ENCODE measurements at places on chromosomes 3 and 15.
A peak's percentile ranks its signal among the peaks of the same experiment; 100 is the strongest.

- no peak for DNase-seq
Measured at GRCh38 chr3:1421577-1421976, 328.8 kb downstream of the CNTN6 start.

- DNase-seq = no peak
Measured at GRCh38 chr3:118912188-118912587, 122.5 kb downstream of the IGSF11 start.

DNA sequence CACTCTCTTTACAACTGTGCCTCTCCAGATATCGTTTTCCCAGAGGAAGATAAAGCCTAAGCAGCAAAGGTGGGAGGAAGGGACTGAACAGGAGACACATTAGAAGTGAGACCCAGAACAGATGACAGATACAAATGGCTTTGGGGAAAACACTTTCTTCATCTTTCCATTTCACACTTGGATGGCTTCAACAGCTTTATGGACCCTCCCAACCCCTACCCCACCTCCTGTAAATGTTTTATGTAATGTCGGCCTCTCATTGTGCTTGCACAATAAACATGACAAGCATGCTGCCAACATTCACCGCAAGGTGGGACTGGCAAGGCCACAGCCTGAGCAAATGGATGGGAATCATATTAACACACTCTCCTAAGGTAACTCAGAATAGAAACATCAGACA, 1088.6 kb downstream of the TUSC7 start:
- no peak for DNase-seq

DNA sequence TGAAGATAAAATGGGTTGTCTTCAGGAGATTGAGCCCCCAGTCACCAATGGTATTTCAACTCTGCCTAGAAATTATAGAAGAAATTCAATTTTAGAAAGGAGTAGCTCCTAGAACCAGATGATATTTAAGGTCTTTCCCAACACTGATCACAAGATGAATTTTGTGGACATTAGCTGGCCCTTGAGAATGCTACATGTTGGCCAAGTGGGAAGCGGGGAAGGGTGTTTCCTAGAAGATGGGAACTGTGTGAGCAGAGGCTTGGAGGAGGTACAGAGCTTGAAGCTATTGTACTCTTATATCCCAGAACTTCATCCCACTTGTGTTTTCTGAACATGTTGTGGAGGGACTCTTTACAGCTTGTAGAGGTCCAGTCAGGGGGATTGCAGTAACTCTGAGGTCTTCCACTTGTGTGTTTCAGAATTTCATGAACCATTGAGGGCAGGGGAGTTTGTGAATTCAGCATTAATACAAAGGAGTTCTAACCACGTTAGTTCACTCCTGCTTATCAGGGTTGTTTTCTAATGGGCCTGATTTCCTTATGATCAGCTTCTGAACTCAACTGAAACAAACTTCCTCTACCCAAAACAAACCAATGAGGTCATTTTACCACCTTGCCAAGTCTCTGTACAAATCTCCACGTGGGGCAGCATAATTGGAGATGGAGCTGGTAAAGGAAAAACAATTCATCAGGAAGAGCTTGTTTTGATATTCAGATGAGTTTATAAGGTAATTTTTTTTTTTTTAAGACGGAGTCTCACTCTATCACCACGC, 152.6 kb upstream of the TPM1 start:
- DNase-seq = no peak

- DNase-seq = no peak
Measured at GRCh38 chr3:190902292-190902691, 39.8 kb upstream of the GMNC start.

DNA sequence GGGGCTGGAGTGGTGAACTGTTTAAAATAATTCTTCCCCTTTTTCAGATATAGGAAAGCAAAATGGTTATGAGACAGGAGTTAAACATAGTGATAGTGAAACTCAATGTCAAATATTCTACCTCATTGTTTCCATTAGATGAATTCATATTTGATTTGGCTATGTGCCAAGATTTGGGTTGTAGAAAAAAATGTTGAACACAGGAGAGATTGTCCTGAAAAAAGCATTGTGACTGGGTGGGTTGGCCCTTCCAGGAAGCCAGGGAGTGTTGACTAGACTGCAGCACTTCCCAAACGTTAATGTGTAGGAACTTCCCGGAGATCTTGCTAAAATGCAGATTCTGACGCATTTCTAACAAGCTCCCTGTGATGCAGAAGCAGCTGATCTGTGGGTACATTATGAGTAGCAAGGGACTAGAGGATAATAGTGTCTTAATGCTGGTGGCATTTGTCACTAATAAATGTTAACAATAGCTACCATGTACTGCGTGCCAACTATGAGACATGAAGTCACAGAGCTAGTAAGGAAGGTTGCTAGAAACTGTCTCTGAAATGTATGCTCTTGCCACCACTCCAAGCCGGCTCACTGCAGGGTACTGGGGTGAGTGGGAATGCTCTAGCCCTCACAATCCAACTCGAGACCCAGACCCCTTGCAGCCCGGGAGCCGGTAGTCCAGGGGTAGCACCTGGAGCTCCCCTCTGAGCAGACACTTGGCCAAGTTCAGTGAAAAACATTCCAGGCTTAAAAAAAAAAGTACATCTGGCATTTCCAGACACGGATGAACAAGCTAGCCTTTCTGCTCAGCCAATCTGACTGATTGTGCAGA, 120.6 kb downstream of the CD47 start:
- DNase-seq = no peak

DNA sequence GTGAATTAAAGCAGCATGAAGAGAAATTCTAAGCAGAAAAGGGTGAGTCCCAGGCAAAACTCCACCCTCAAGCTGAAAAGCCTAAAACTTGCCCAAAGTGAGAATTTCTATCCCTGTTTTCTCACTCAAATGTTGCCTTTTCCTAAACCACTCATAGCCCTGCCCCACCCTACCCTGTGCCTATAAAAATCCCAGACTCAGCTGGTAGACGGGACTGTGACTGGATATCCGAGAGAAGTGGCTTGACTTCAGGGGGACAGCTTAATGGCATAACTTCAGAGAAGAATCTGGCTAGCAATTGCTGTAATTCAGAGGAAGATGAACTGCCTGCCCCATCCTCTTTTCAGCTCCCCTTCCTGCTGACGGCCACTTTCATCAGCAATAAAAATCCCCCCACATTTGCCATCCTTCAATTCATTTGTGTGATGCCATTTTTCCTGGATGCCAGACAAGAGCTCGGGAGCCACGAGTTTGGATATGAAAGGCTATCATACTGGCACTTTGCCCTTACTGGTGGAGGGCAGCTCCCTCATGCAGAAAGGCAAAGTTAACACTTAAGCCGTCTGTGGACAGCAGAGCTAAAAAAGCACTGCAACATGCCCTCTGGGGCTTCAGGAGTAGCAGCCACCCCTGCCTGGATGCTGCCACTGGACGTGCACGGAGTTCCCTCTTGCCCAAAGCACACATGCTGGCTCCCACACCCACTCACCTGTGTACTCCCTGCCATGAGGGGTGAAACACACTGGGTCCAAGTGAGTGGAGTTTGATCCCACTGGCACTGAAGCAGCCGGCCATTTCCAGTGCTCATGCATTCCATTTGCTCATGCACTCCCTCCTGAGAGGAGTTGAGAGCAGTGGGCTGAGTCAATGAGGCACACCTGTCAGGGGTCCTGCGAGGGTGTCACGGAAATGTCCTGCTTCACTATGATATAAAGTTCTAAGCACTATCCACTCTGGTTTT, 670.6 kb downstream of the PLOD2 start:
- no peak for DNase-seq

DNA sequence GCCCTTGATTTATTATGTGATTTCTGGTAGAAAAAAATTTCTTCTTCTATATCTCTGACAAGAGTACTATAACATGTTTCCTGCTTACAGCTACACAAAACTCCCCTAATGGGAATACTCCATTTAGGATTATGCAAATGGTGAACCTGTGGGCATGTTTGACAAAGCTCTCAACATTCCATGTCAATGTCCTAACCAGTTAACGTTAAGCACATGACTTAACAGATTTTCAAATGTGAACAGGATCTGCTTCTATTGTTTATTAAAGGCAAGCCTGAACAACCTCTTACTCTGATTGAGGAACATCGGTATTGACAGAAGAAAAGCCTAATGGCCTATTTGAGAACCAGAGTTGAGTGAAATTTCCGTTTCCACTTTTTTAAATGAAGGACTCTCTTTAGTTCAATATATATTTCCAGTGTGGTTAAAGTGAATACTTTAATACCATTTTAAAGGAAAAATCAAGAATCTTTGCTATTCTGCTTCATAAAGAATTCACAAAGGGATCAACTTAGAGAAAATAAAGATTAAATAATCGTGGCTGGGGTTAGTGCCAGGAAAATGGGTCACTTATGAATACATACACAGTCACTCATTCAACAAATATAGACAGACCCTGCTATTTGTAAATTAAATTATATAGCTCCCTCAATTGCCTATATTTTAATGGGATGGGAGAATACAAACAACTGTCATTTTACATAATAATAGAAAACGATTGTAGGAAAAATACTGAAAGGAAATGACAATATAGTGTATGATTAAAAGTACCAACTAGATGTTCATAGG, 300.3 kb upstream of the CBLB start:
- no peak for DNase-seq

- DNase-seq = peak; percentile 34
Measured at GRCh38 chr3:189324538-189325138, 152.9 kb downstream of the TPRG1 start.

GRCh38 chr15:41558400-41559238, at the start of gene TYRO3:
TYRO3 (plus strand) TSS chr15:41559212; CDS start chr15:41559258, 46 bp downstream.
- DNase-seq = peak; percentile 75

GRCh38 chr3:177451864-177452830, 254.9 kb upstream of the TBL1XR1 start:
- no peak for DNase-seq

DNA sequence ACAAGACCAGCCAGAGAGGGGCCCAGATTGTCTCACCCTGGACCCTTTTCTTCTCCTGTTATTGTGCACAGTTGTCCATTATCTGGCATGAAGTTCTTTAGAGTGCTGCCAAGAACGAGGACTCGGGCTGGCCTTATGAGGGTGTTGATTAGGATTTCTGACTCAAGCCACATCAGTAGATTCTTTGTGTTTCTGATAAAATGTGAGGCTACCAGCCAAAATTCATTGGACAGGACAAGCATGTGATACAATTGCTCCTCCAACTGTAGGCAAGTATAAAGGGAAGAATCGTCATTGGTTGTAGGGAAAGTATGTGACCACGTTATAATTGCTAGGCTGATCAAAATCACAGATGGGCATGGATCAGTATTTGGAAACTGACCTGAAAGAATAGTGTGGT, 99.2 kb upstream of the TMC3 start:
- DNase-seq = no peak

DNA sequence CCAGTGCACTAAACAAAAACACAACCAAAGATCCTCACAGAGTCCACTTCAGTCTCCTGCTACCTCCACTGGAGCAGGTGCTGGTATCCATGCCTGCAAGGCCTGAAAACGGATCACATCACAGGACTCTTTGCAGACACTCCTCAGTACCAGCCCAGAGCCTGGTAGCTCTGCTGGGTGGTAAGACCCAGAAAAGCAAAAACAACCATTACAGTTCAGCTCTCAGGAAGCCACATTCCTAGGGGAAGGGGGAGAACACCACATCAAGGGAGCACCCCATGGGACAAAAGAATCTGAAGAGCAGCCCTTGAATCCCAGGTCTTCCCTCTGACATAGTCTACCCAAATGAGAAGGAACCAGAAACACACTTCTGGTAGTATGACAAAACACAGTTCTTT, 52.5 kb upstream of the PFN2 start:
- DNase-seq = no peak

GRCh38 chr3:101813817-101814440, 34.9 kb downstream of the NXPE3 start:
- no peak for DNase-seq

DNA sequence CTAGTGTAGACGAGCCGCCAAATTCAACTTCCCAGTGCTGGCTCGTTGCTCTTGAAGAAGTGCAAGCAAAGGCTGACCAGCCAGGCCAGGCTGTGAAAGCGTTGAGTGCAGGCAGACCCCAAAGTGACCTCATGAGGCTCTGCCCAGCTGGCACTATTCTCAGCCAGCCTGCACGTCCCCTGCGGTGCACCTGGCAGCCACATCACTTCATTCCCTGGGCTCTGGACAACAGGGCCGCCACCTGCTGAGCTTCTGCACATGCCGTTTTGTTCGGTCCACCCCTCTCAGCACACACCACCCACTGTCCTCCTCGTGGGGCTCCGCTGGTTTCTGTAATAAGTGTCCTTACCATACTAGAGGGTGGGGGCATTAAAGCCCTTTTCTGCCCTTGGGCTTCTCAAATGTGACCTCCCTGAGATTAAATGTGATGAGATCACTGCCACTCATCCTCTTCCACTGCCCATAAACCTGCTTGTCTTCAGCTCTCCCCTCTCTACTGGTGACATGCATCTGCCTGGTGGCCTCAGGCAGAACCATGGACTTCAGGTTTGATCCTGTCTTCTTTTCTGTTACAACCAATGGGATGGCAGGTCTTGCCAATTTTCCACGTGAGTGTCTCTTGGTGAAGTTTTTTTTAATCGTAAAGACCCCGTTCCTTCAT, 6.1 kb downstream of the RASGRF1 start:
- no peak for DNase-seq
